Activated CD4-positive, alpha-beta T cell treated with anti-CD3 and anti-CD28 coated beads for 1 hour (primary cell): ENCODE measurements at places on chromosomes 13 and 19.

DNA sequence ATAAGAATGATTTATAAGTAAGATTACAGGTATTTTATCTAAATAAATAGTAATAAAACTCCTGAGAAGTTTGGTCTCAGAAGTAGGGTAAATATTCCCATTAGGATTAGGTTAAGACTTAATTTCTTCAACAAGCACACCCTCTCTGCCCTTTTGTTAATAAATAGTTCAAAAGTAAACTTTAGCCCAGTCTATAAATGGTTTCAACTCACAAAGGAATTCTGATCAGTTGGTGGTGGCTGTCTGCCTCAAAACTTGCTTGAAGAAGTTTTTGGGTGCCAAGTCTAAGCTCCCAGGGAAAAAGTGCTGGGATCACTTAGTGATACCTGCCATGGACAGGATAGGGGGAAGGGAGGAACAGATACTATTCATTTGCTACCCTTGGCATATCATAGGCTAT, 22.9 kb downstream of the MBNL2 start:
- no peak for DNase-seq

DNA sequence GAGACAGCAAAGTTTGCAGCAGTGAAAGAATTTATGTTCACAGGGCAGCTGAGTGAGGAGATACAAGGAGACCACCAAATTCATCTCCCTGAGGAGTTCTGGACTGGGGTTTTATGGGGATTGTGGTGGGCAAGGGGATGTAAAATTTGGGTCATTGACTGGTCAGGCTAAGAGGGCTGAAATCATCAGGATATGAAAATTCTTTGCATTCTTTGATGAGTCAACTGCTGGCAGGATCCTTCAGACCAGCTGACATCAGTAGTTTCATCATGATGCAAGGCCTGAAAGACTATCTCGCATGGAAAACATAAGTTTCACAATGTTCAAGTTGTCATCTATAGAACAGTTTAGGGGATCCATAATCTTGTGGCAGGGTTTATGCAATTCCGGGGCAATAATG, 869.5 kb upstream of the PCDH9 start:
- DNase-seq, result no peak

- DNase-seq, result no peak
Measured at GRCh38 chr19:2208975-2209374, 27.2 kb downstream of the PLEKHJ1 start.

DNA sequence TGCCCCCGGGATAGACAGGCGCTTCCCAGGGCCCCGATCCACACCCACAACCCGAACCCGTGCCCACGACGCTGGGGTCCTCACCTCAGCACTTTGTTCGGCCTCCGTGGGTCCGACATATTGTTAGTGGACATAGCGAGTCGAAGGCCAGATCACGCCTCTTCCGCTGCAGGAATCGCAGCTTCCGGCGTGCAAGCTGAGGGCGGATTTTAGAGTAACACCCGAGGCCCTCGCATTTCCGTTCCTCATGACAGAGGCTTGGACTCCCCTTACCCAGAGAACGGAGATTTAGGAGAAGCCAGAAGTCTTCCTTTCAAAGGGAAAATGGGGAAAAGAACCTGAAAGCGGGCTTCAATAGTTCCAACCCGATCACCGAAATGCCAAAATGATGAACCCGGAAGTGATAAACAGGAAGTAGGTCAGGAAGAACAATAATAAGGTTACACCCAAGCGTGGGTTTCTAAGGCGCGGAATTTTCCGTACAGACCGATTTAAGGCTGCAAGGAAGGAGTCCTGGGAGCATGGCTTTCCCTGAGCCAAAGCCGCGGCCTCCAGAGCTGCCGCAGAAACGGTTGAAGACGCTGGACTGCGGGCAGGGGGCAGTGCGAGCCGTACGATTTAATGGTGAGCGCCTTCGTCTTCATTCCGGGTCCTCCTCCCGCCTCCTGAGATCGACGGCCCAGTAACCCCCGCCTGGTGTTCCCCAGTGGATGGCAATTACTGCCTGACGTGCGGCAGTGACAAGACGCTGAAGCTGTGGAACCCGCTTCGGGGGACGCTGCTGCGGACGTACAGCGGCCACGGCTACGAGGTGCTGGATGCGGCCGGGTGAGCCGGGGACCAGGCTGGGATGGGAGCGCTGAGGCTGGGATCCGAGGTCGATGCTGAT, 2.9 kb downstream of the WDR83 start:
- DNase-seq, result peak; percentile 66

- no peak for DNase-seq
Measured at GRCh38 chr19:1057176-1057855, 9.7 kb upstream of the ARHGAP45 start.

DNA sequence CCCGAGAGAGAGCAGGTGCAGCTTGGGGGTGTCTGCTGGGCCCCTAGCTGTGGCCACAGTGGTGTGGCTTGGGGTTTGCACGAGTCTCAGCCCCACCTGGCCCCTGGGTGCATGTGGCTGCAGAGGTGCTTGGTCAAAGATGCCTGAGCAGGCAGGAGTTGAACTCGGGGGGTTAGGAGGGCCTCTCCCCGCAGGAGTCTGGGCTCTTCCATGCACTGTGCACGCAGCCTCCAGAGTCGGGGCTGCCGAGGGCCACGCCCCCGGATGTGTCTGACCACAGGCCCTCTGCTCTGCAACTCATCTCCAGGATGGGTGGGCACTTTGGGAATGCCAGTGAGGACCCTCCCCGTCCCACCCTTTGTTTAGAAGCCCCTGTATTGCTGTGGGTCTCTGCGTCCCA, 91.5 kb upstream of the MCF2L start:
- no peak for DNase-seq

DNA sequence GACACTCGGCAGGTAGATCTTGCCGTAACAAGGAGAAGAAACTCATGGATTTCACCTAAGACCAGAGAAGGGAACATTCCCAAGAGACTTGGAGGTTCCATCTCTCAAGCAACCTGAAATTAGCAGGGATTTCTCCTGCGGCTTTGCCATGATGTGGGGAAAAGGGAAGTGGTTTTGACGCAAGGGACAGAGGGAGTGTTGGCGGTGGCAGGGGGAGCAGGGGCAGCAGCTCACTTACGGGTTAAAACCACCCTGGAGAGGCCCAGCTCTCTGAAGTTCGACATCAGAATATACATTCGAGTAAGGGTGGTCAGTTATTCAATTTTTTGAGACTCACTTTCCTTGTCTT, 76.1 kb upstream of the POMP start:
- no peak for DNase-seq
